Muscle of leg (tissue), 16 donors: ENCODE measurements at places on chromosomes 6 and 20.
A peak's percentile ranks its signal among the peaks of the same experiment; 100 is the strongest.

DNA sequence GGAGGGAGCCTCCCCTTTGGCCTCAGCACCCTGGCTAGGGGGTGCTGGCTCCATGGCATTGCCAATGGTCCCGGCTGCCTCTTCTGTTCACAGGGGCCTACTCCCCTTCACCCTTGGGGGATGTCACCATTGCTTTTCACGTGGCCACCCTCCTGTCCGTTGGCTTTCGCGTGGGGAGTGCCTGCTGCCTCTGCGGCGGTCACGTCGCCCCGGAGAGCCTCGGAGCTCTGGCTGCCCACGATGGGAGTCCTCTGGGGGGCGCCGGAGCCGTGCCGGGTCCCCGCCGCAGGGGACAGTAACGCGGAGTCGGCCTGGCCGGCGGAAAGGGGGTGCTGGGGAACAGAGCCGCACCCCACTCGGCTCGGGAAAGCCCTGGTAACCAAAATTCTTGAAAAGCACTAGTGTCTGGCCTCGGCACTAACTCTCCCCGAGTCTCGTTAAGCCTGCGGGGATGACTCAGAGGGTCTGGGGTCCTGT is 661 bp upstream of the HEBP2 start:
- H3K4me3 ChIP-seq = peak overlapping the region; percentile 83
- H3K27ac ChIP-seq = peak overlapping the region; percentile 86
- H3K27me3 ChIP-seq = no peaks in the 10 kb centered on the region
- DNase-seq = peak; percentile 42
- H3K36me3 ChIP-seq = peaks cover 19% of the 10 kb centered on the region

GRCh38 chr6:27096834-27097511 is 150.5 kb upstream of the PRSS16 start:
- peak; percentile 30 for DNase-seq
- H3K4me3 ChIP-seq = peak overlapping the region; percentile 34
- H3K4me1 ChIP-seq = peaks cover 4% of the 10 kb centered on the region
- no peak overlapping the region for H3K27ac ChIP-seq
- peaks cover 40% of the 10 kb centered on the region for H3K27me3 ChIP-seq

GRCh38 chr6:107917451-107918375 is 40.3 kb downstream of the SEC63 start:
- H3K27ac ChIP-seq = no peak overlapping the region
- no peak for DNase-seq
- no peaks in the 10 kb centered on the region for H3K27me3 ChIP-seq
- H3K36me3 ChIP-seq = peaks cover 44% of the 10 kb centered on the region

DNA sequence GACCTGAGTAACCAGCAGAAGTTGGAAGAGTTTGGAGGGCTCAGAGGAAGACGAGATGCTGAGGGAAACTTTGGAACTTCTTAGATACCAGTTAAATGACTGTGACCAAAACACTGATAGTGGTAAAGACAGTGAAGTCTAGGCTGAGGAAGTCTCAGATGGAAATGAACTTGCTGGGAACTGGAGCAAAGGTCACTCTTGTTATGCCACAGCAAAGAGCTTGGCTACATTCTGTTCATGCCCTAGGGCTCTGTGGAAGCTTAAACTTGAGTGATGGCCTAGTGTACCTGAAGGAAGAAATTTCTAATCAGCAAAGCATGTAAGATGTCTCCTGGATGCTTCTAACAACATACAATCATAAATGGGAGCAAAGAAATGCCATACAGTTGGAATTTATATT is 24.7 kb downstream of the WDR27 start:
- no peak overlapping the region for H3K4me3 ChIP-seq
- no peak overlapping the region for H3K27ac ChIP-seq
- DNase-seq = no peak
